ENCODE measurements at places on chromosomes 3 and 15.

DNA sequence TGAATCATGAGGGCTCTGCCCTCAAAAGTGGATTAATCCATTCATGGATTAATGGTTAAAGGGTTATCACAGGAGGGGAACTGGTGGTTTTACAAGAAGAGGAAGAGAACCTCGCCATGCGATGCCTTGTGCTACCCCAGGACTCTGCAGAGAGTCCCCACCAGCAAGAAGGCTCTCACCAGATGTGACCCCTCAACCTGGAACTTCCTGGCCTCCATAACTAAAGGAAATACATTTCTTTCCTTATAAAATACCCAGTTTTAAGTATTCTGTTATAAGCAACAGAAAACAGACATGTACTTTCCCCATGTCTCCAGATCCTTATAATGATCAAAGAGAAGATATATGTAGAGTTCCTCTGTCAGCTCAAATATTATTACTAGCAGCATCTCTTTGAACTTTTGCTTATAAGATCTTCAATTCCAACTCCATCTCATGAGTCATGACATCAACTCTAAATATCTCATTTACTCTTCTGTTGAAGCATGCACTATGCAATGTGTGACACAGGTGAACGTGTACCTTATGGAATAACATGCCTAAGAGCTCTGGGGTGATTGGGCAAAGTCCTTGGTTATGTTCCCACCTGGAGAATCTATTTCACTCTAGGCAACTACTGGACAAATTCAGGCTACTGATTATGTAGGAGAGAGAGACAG lies 37.5 kb upstream of the ZBTB38 start:
- DNase-seq: no peak

DNA sequence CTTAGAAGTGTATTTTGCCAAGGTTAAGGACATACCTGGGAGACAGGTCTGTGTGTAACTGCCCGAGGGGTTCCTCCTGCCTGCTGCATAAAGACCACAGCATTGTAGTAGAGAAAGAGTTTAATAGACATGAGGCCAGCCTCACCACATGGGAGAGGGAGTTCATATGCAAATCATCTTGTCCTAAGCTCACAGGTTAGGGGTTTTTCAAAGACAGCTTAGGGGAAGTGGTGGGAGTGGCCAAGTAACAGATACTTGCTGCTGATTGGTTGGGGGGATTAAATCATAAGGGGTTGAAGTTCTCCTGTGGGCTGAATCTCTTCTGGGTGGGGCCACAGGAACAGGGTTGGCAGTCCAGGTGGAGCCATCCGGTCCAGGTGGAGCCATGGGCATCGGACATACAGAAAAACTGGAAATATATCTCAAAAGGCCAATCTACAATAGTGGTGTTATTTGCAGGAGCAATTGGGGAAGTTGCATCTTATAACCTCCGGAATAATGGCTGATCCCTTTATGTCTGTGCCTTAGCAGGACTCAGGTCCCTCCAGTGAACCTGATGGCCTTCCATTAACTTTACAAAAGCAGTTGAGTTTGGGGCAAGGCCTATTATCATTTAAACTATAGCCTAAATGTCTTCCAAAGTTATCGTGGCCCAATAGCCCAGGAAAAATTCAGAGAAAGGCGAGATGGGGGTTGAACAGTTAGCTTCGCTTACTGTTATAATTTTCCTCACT lies 86.0 kb upstream of the MFGE8 start:
- DNase-seq: no peak

DNA sequence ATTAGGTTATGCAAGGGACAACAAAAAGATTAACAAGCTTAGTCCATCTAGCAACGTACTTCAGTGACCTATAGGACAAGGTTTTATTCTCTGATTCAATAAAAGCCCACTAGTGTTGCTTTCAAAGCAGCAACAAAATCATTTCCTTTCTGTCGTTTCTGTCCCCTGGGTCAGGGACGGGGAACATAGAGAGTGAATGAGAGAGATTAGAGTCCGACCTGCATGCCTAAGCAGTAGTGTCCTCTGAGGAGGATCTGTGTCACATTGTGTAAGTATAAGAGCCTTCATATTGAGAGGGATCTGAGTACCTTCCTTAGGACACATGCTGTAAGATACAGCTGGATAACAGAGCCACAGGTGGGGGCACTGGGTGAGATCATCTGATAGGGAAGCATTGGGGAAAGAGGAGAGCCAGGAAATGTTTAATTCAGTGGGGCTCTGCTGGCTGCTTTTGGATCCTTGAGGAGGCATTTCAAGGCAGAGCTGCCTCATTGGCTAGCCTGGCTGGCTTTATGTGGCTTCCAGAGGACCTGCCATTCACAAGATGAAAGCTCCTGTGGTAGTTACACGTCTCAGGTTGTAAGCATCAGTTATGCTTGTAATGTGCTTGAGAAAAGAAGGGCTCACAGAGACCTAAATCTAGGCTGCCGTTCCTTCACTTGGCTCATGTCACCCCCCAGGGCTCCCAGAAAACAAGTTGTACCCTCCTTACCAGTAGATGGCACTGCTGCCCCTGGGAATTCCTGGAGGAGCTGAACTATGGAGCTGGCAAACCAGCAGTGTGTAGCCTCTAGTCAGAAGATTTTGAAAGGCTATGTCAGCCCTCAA lies 2.7 kb downstream of the TMEM108 start:
- DNase-seq: peak; percentile 19

GRCh38 chr3:112247350-112247749 lies 46.7 kb downstream of the SLC9C1 start:
- DNase-seq: no peak

GRCh38 chr3:129402616-129403015 lies 25.8 kb downstream of the EFCAB12 start:
- DNase-seq: no peak

GRCh38 chr3:45995236-45996192 lies at the start of gene FYCO1:
FYCO1 (minus strand) TSS chr3:45995824; CDS start chr3:45984910, 10,914 bp downstream.
- peak; percentile 87 for DNase-seq

DNA sequence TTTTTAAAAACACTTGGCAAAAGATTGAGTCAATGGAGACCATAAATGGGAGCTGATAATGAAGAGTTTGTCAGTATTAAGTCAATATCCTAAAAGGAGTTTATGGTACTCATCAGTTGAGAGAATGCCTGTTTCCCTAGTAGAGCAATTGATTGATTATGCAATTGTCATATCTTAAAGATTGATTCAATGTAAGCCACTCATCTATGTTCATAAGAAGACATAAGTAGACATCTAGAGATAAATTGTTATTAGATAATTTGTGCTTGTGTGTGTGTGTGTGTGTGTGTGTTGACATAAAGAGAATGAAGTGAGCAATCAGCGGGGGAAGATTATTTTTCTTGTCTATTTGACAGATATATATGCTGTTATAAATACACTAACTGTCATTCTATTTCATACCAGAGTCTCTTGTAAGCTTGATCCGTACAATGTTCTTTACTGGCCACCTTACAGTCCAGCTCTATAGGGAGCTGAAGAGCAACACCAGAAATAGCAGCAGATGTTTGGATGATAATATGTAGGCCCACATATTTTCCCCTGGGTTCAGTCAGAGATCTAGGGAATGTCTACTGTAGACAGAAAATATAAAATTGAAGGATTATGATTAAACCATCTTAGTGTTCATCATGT lies 848.6 kb upstream of the EPHA6 start:
- DNase-seq: no peak

Data from C1 segment of cervical spinal cord (tissue), 14 donors.